AG08395 (cell line): ENCODE measurements at places on chromosomes 4 and X.

GRCh38 chr4:17515445-17516407 lies 761 bp downstream of the CLRN2 start:
- no peak for DNase-seq

GRCh38 chrX:111445485-111445884 lies 33.5 kb upstream of the DCX start:
- peak; percentile 22 for DNase-seq

- no peak for DNase-seq
Observed at GRCh38 chr4:77047037-77047436, 28.8 kb downstream of the CCNI start.

- no peak for DNase-seq
Observed at GRCh38 chr4:18134111-18134510, 112.6 kb upstream of the LCORL start.

GRCh38 chr4:87540146-87541058 lies 11.2 kb upstream of the SPARCL1 start:
- no peak for DNase-seq

DNA sequence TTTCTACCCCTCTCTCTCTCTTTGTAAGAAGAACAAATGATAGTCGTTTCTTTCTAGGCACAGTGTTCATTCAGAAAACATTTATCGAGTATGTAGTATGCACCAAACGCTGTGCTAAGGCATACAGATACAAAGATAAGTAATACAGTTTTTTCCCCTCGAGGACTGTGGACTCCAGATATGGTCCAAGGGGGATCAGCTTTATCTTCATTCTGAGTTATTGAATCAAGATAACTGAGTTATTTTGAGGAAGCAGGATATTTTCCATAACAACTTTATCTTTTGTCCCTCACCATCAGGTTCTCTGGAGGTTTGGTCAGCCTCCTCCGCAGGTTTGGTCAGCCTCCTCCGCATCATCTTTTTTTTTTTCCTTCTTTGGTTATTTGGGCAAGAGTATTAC lies 15.0 kb downstream of the EREG start:
- no peak for DNase-seq

DNA sequence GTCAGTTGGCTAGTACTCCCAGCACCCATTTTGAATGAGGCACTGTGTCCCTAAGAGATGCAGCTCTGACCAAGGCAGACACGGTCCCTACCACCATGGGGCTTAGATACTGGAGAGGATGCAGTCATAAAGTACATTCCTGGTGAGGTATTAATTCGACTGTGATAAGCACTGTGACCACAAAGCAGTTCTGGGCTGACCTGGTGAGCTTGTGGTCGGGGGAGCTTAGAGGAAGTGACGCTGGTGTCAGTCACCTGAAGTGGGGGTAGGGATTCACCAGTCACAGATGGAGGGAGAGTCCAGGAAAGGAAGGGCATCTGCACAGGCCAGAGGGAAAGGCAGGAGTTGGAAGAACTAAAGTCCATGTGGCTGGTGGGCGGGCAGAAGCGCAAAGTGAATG lies 15.8 kb upstream of the CLTRN start:
- no peak for DNase-seq
